ENCODE measurements at places on chromosomes 12 and 14.

- no peak for DNase-seq
Observed at GRCh38 chr12:19138551-19138950, 9.0 kb downstream of the PLEKHA5 start.

DNA sequence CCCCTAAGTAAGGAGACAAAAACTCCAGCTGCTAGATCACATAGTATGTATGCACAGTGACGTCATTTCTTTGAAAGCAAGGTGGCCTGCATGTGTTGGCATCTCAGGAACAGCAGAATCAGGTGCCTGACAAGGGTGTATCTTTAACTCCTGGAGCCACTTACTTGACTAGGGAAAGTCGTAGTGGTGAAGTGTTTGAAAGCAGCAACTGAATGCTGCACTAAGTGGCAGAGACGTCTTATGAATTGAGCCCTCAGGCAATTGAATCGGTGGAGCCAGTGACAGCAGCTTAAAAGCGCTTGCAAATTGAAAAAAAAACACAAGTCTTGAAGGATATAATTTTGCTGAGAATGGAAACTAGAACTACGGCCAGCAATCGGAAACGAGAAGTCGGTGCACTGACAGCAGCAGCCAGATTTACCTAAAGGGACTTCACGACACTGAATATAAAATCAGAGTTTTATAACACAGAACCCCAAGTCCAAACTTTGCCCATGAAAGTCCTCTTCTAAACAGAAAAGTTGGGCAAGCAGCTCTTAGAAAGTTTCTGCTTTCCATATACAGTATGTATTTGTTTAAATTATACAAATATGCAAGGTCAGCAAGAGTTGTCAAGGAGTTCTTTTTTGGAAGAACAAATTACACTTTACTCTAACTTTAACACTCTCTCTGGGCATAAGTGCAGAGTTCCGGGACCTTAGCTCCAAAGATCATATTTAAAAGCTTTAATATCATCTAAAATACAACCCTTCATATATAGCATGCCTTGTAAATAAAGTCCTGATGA, 1.1 kb downstream of the IGF1 start:
- no peak for DNase-seq

DNA sequence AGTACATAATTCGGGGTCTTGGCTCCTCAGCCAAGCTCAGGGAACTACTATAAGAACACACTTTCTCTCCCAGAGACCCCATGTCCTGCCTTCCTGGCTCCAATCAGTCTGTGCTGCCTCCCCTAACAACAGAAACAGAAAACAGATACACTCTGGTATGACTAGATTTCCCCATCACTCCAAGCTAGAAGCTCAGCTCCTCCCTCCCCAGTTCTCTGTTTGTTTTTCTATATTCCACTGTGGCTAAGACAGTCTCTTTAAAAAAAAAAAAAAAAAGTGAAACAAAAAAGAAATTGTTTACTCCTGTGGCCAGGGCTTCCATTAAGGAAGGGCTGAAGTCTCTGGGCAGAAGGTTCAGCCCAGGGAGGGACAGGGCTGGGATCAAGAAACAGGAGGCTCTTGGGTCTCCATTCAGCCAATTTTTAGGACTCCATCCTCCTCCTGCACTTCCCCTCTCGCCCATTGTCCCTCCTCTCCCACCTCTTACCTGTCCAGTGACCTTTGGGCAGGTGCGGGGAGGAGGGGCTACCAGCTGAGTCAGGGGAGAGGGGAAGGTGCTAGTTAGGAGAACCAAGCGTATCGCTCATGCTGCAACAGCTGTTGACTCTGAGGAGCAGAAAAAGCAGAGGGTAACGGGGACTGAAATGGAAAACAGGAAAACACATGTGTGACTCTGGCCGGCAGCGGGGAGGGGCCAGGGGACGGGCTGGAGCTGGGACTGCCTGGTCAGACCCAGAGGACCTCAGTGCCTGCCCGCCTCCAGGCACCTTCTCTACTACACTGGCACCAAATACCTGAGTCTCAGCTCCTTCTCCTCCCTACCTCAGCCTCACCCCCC, 4.1 kb upstream of the SLC7A7 start:
- no peak for DNase-seq

GRCh38 chr14:94364964-94365363, 23.4 kb downstream of the SERPINA1 start:
- DNase-seq: no peak

DNA sequence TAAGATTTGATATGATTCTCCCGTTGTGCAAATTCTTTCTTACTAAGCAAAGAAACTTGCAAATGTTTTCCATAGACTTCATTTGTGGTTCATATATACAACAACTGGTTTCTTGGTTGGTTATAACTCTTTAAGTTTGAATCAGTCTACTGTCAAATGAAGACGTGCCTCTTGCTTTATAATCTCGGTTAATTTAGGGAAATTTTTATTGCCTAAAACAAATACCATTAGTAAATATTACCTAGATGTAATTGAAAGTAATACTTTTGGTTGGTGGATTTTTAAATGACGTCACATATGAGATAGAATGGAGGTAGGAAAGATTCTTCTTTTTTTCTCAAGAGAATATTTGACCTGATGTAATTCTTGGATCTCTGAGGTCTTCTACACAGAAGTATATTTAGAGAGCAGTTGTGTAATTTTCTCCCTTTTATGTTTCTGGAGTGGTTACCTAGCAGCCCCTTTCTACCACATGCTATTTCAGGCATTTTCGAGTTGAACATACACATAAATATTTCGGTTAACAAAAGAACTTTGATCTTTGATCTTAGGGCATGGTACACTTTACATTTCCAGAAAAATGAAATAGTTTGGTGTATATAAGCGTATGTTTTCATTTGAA, 1.7 kb downstream of the ATF7IP start:
- DNase-seq: peak; percentile 85

DNA sequence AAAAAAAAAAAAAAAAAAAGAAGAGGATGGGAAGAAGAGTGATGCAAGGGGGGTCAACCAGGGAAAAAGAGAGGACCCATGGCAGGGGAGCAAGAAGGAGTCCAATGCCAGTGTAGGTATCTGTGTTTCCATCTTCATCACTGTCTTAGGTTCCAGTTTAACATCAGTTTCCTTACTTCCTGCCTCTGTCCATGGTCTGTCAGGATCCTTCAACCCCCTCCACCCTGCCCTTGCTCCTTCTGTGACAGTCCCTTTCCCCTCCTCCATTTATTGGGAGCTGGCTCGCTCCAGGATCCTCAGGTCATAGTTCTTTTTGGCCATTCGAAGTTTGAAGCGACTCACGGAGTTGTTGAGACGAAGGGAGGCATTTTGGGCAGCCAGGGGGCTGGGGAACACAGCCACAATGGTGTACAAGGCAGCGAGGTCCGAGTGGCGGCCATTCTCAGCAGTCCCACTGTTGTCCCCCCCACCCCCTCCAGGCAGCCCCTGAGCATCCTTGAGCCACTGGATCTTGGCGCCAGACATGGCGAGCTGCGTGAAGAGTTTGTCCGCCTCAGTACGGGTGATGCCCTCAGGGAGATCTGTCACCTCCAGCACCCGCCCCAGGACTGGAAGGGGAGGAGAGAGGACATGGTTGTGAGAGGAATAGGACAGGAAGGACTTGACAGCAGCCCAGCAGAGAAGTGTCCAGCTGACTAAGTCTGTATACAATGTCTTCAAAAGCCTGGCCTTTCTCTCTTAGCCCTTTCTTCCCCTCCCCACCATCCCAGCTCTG, 3.7 kb upstream of the STAC3 start:
- no peak for DNase-seq

Measured in CD4-positive, alpha-beta T cell treated with Interleukin-12 subunit alpha and Interleukin-12 subunit beta, for 1 hour (primary cell).